NCI-H187 treated with DMSO at 0.1 percent for 48 hours (cell line): ENCODE measurements at places on chromosomes 16 and 17.

GRCh38 chr17:34390649-34391048 lies 27.6 kb upstream of the CCL1 start:
- DNase-seq, result no peak

- no peak for DNase-seq
Observed at GRCh38 chr16:86653285-86654006, 75.1 kb downstream of the FOXL1 start.

- no peak for DNase-seq
Observed at GRCh38 chr16:53281280-53281679, 153.0 kb upstream of the RBL2 start.

- no peak for DNase-seq
Observed at GRCh38 chr16:51392521-51393187, 241.6 kb upstream of the SALL1 start.

- no peak for DNase-seq
Observed at GRCh38 chr16:82753821-82754220, 127.1 kb downstream of the CDH13 start.

GRCh38 chr16:64627781-64628180 lies 494.1 kb downstream of the CDH11 start:
- DNase-seq, result no peak

GRCh38 chr17:50200457-50201275 lies 765 bp downstream of the COL1A1 start:
- DNase-seq, result no peak

DNA sequence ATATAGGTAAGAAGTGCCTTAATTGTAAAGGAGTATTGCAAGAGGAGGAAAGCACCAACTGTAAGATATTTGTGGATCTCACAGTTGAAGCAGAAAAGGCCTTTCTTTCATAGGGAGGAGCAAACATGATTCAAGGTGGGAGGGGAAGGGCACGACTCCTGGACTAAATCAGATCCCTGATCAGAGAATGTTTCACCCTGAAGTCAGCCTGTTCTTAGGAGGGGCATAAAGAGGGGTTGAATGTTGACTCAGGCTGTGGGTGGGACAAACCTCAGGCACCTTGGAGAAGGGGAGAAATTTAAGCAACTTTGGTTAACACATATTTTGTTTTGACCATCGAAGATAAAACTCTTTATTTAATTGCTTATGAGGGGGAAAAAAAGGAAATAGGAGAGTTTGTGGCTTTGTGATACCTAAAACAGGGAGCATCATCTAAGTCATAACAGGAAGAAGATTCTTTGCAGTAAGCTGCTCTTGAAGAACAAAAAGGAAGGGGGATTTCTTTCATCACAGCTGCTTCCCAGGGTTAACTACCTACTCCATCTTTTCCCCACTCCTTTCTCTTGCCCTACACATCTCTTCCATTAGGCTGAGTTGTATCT lies 158.6 kb upstream of the ZNF267 start:
- DNase-seq, result no peak

DNA sequence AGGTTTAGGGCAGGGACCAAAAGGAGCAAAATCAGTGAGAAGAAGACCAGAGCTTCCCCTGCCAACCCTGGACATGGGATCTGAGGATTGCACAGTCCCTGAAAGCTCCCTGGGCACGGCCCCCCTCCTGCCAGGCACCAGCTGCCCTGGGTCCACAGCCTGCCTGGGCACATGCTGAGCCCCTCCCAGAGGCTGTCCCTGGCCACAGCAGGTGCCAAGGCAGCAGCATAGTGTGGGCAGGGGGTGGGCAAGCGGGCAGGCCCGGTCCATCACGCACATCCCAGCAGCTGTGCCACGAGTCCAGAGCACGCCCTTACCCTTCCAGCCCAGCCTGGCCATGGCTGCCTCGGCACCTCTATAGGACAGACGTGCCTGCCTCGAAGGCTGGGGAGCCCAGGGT lies 12.7 kb downstream of the SCN4A start:
- no peak for DNase-seq

DNA sequence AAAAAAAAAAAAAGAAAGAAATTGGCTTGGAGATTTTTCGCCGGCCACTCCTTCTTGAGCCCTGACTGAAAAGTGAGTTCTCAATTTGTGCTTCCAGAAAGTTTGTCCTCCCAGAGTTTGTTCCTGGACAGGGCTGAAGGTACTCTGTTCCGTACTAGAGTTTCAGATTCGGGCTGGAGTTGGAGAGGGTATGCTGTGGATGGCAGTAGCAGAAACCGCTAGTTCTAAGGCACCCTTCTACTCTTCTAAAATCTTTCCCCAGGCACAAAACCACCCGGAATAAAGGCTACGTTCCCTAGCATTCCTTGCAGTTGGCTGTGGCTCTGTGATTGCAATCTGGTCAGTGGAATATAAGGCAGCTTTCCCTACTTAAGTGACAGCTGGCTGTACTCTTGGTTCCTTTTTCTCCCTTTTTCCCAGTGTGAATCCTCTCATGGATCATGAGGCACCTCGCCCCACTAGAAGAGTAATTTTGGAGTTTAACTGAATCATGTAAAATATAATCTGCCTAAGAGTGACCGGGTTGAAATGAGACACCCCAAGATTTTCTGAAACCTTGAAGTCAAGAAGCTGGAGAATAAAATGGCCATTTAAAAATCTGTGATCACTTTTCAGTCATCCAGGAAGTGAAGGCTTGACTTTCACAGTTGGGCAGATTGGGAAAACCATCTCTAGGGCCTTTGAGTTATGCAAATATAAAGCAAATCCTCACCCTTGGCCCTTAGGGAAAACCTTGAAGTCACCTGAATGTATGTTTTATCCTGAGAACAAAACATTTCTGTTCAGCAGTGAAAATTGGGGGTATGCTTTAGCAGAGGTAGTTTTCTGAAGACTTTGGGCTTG lies 901 bp upstream of the HEATR6 start:
- no peak for DNase-seq

GRCh38 chr16:76856112-76856511 lies 334.9 kb upstream of the MON1B start:
- no peak for DNase-seq

- no peak for DNase-seq
Observed at GRCh38 chr16:81576696-81577095, 132.1 kb downstream of the CMIP start.

DNA sequence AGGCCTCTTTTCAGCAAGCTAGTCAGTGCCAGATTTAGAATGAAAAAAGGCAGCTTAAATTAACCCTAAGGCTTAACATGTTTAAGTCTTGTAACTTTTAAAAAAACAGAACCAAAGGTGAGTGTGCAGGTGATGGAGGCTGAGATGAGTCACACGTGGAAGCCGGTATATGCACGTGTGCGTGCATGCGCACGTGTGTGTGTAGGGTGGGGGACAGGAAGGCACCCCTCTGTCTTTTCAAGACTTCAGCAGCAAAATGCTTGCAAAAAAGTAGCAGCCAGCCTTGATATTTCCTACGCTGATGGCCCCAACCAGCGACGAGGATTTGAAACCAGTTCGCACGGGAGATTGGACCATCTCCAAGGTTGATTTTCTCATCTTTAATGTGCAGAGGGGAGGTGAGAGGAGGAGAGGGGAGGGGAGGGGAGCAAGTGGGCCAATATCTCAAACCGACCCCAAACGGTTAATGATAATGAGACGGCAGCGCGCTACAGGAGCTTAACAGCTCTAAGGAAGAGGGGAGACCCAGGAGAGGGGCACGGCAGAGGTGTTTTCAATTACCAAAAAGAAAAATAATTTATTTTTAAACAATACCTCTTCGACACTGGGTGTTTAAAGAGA lies 154.7 kb downstream of the ZNF423 start:
- DNase-seq, result no peak

- no peak for DNase-seq
Observed at GRCh38 chr16:3054965-3055733, 8.8 kb downstream of the MMP25 start.

DNA sequence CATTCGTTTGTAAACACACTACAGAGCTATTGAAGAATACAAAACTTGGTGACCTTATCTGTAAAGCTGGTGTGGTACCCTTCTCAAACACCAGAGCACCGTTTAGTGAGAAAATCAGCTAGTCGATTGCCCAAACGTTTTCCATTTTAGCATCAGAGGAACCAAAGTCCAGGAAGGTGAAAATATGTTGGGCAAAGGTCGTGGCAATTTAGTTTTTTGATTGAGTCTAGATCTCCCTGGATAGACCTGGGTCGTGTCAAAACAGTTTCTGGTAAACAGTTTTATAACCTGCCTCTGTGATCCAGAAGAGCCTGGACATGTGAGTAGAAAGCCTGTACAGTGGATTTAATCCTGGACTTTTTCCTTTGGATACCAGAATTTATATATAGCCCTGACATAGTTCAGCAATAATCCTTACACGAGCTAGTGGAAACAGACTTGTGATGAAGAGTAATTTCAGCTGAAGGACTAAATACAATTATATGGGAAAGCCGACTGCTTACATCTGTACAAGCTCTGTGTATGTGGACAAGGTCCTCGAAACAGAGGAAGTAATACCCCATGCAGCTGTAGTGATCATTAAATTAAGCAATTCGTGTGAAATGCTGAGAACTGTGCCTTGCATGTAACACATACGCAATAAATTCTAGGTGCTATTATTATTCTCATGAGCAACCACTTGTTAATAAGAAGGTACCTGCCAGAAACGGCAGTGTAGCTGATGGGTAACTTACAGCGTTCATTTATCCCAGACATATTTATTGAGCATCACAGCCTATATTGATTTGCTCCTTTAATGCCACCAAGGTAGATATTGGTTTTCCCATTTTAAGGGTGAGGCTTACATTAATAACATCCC lies 72.5 kb downstream of the MAP2K6 start:
- DNase-seq, result no peak

GRCh38 chr17:49952209-49952911 lies 16.6 kb upstream of the DLX4 start:
- DNase-seq, result peak; percentile 35

- no peak for DNase-seq
Observed at GRCh38 chr16:81697616-81698309, 81.3 kb upstream of the PLCG2 start.

GRCh38 chr16:17798716-17799115 lies 328.0 kb upstream of the XYLT1 start:
- no peak for DNase-seq

GRCh38 chr16:85056211-85056748 lies 28.7 kb downstream of the KIAA0513 start:
- DNase-seq, result no peak

- DNase-seq, result no peak
Observed at GRCh38 chr16:8946544-8946943, 17.2 kb downstream of the USP7 start.

GRCh38 chr17:35448214-35448898 lies at the start of gene SLFN13:
TSS of gene SLFN13 (minus strand) at chr17:35448766. CDS start at chr17:35445680, 3,086 bp downstream.
- no peak for DNase-seq

- no peak for DNase-seq
Observed at GRCh38 chr17:19268611-19269010, 31.4 kb downstream of the EPN2 start.

DNA sequence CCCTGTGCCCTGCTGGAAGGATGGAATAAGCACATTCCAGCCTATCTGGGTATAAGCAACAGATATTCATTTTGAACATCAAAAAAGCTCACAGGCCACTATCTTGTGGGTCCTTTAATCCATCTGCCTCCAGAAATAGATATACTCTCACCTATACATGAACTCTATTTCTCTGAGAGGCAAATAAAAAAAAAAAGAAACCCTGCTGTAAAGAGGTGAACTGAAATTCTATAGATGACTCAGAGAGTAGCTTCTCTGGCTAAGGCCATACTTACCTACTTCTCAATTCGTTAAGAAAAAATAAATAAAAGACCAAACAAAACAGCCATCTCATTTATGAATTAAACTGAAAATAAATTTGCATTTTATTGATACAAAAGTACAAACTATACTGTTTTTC lies 86.3 kb downstream of the DYNLRB2 start:
- no peak for DNase-seq

DNA sequence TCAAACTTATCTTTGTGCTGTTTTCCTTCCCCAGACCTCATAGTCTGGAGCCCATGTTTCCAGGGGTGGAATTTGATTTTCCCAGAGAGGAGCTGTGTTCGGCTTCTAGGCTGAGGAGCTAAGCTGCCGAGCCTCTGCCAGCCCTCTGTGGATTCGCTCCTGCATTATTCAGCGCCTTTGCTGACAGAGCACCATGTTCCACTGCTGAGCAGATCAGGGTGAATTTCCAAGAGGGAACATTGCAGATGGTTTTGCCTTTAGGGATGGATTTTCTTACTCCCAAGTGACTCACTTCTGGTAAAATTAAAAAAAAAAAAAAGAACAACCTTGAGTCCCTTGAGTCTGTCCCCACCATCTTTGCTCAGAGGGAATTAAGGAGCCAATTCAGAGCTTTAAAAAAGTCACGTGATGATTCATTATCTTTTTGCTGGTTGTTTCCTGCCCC lies 229.5 kb downstream of the PRKCA start:
- DNase-seq, result no peak

DNA sequence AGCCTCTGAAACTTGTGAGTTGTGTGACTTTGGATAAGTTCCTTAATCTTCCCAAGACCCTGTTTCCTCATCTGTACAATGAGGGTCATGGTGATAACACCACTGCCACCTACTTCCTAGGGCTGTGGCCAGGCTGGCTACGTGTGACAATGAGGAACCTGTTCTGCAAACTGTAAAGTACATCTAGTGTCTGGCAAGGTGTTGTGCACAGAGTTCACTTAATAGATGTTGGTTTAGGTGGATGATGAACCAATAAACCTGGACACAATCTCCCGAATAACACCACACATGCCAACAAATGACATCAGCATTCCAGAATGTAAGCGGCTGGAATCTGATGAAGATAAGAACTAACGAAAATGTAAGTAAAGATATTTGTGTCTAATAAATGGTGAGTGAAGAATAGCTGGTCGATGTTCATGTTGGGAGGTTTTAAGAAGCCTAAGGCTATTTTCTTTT lies 82.3 kb downstream of the MARCHF10 start:
- DNase-seq, result no peak

GRCh38 chr17:9235346-9235745 lies 214.0 kb downstream of the NTN1 start:
- DNase-seq, result no peak

- no peak for DNase-seq
Observed at GRCh38 chr17:1095090-1095852, 84.5 kb downstream of the ABR start.

DNA sequence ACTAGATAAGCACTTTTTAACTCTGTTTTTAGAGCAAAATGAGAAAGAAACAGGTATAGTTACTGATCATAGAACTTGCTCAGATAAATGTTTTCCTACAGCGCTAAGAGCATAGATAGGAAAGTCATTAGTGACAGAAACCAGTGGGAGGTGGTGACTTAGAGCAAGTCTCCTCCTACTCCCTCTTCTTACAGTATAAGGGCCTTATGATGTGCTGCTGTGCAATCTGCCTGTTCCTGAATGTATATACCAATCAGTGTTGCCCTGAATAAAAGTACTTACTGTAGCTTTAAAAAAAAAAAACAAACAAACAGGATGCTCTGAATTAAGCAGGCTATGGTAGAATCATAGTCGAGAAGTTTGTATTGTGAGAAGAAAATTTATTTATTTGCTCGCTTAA lies 23.3 kb upstream of the RASL10B start:
- DNase-seq, result no peak

DNA sequence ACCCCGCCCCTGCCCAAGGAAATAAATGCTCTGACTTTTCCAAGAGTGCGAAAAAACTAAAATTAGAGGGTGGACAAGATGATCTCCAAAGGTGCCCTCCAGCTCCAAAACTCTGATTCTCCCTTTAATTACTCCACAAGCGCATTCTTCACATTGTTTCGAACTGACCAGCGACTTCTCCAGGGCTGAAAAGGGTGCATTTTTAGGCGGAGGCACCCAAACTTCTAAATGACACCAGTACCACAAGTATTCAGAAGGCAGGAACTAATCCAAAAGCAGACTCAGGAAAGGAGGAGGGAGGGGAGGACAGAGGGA lies 750 bp downstream of the ZFHX3 start:
- no peak for DNase-seq

- DNase-seq, result no peak
Observed at GRCh38 chr17:60743799-60744198, 66.1 kb downstream of the BCAS3 start.

- no peak for DNase-seq
Observed at GRCh38 chr16:19882646-19883045, 2.0 kb downstream of the GPRC5B start.
